Stimulated activated effector memory CD8-positive, alpha-beta T cell treated with anti-CD3 and anti-CD28 coated beads, Interleukin-12 subunit alpha, Interleukin-12 subunit beta, amount 100 ng/mL, for 72 hours (primary cell): ENCODE measurements at places on chromosomes 13 and 19.

GRCh38 chr19:17136617-17137016 lies 61.0 kb downstream of the MYO9B start:
- DNase-seq = no peak

- DNase-seq = no peak
These were observed 4.3 kb downstream of the NOTCH3 start for GRCh38 chr19:15196360-15197005.

- peak; percentile 67 for DNase-seq
These were observed 65.1 kb downstream of the KCNRG start for GRCh38 chr13:50080203-50080910.

DNA sequence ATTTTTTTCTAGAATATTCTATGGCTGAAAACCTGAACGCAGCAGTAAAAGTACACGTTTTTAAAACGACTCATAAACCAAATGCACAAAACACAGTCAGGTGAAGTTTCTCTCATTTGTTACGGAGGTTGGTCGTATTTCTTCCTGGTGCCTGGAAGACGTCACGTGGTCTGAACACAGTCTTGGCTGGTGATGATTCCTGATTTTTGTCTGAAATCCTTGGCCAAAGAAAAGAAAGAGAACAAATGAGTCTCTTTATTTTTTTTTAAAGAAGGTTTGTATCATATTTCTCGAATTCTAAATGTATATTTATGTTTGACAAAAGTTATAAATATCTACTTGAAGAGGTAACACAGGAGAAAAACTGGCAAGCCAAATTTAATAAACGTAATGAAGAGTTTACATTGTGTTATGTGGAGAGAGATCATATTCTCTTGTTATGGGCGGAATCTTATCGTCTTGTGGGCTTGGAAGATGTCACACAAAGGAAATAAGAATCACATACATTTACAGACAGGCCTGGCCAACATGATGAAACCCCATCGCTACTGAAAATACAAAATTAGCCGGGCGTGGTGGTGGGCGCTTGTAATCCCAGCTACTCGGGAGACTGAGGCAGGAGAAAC lies 10.0 kb upstream of the PNMA8A start:
- no peak for DNase-seq

DNA sequence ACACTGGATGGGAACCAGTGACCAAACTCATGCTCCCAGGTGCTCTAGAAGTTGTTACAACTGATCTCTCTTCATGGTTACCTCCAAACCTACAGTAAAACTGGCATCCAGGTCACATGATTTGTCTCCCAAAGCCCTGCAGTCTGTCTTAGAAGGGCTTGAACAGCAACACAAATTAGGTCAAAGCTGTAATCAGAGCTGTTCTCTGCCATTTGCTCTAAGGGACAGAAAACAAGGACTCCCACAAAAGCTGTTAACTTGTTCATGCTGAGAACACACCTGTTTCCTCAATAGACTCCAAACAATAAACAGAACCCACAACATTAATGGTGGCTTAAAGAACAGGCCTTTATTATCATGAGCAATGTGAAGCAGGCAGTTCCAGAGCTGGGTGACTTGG lies 8.0 kb downstream of the ZNF671 start:
- no peak for DNase-seq

- DNase-seq = no peak
These were observed 5.9 kb upstream of the ZNF254 start for GRCh38 chr19:24081056-24081455.

GRCh38 chr19:55275851-55276719 lies 3.8 kb downstream of the HSPBP1 start:
- no peak for DNase-seq

GRCh38 chr19:34313188-34313587 lies 51.8 kb upstream of the GPI start:
- no peak for DNase-seq

DNA sequence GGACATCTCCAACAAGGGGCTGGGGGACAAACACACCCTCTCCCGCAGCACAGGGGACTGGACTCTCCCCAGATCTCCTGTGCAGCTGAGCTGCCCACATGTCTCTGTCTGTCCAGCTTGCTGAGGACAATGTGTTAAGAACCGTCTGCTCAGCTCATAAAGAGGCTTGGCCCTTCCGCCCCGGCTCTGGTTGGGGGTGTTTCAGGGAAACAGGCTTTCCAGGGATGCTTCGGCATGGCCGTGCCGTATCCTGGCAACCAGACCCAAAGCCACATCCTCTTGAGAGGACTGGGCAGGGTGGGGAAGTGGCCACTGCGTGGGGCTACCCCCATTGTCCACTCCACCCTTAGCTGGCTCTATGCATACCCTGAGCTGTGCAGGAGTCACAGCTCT lies 41.1 kb upstream of the CHST8 start:
- DNase-seq = no peak

- no peak for DNase-seq
These were observed 20.9 kb upstream of the C1QTNF9B start for GRCh38 chr13:23918208-23918607.

- DNase-seq = no peak
These were observed 489.1 kb upstream of the TSHZ3 start for GRCh38 chr19:31838163-31838815.

- DNase-seq = no peak
These were observed 135.6 kb downstream of the PRR20E start for GRCh38 chr13:57302604-57303003.

DNA sequence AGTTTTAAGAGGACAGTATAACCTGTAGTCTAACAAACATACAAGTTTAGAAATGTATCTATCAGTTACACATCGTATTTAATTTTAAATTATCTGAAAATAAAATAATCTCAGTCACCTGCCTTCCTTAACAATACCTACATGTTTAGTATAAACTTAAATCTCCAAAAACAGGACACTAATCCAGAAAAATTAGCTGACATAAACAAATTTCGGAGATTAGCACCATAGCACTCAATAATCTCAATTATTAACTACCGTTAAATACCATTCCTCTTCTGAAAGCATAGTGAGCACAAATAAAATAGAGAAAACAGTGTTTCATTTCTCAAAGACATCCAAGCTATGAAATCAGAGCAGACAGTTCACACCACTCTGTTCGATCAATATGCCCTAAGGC lies 13.2 kb downstream of the MED4 start:
- no peak for DNase-seq

DNA sequence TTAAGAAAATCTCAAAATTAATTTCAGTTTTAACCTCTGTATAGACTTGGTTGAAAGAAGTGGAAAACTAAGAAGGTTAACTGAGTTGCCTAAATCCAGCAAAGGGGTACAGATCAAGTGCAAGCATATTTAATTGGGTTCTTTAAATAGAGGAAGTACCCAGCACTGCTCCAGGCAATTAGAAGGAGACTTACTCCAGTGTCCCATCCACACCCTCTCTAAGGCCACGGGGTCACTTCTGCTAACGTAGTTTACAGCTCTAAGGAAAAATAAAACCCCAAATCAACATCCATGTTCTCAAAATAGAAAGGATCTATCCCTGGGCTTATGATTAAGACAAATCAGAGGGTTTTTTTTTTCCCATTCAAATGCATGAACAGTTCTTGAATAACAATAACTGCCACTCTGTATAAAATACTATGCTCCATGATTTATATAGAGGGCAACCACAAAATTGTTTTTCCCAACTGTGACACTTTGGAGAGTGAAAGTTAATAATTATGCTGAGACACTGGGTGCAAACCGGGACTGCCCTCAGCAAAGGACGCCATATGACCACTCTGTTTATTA lies 4.6 kb downstream of the FRY start:
- DNase-seq = no peak

GRCh38 chr13:52949044-52949443 lies 79.6 kb upstream of the OLFM4 start:
- no peak for DNase-seq

DNA sequence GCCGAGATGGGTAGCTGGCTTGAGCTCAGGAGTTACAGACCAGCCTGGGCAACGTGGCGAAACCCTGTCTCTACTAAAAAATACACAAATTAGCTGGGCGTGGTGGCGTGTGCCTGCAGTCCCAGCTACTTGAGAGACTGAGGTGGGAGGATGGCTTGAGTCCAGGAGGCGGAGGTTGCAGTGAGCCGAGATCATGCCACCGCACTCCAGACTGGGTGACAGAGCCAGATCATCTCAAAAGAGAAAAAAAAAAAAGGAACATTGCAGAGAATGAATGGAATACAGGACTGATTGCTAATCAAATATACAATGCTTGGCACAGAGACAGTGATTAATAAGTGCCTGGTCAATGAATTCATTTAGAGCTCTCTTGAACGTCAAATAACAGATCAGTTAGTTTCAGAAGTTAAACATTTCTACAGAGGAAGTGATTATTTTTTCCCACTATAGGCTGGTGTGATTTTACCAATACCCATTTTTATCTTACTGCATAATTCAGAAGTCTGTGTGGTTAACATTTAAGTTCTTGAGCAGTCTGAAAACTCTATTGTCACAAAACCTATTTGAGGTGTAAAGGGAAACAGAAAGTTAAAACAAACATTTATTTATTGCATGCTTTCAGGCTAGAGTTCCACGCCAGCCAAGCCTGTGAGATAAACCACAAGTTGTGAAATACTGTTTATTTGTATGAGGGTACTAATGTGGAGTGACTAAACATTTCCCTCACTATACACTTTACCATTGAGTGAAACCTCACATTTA lies 7.7 kb upstream of the TBC1D4 start:
- DNase-seq = no peak

DNA sequence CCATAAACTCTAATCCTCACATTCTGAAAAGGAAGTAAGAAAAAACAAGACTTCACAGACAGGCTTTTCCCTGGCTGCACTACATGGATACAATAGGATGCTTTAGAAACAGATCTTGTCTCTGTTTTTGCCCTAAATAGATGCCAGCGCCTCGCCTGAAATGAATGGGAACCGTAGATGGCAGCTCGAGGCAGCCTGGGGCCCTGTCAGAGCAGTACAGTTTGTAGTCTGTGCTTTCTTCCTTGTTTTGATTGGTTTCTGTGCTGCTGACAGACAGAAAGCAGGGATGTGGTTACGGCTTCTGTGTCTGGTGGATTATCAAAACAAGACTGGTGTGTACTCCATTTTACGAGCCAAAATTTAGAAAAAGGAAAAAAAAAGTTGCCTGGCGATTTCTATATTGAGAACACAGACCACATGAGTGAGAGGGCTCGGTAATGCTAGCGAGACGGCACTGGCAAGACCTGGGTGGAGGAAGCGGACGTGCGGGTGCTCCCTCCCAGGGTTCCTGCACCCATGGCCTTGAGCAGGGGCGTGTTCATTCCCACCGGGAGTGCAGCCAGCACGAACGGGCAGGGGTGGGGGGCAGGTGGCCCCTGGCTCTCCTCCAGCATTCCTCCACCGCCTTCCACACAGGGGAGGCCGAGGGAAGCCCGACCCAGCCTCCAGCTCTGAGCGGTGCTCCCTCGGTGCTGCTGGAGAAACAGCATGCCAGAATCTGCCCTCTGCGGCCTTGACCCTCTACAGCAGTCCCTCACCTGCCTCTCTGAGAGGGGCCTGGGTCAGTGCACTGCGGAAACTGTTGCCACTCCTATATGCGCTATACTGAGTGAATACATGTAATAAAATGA lies 37.6 kb upstream of the C1QTNF9 start:
- DNase-seq = no peak

DNA sequence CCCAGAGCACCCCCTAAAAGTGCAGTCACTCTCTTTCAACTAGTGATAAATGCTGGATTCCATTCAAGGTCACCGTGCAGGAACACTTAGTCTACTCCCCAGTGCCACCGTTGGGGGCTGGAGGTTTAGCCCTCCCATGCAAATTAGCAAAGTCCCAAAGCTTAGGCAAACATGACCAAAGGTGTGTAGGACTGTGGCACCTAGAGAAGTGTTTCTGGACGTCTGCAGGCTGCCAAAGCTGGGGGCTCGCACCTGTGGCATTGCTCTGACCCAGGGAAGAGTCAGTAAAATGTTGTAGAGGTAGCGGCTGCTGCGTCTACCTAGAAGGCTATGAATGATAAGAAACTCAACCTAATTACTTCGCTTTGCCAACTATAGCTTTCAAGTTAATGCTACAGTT lies 13.9 kb downstream of the COL4A1 start:
- DNase-seq = no peak

GRCh38 chr13:75120085-75120484 lies 361.9 kb downstream of the TBC1D4 start:
- no peak for DNase-seq

- no peak for DNase-seq
These were observed 27.9 kb downstream of the UGGT2 start for GRCh38 chr13:96025283-96025682.

- DNase-seq = no peak
These were observed 5.7 kb downstream of the ZNF574 start for GRCh38 chr19:42081584-42082203.

- no peak for DNase-seq
These were observed 165.4 kb downstream of the KCTD12 start for GRCh38 chr13:76720821-76721220.

DNA sequence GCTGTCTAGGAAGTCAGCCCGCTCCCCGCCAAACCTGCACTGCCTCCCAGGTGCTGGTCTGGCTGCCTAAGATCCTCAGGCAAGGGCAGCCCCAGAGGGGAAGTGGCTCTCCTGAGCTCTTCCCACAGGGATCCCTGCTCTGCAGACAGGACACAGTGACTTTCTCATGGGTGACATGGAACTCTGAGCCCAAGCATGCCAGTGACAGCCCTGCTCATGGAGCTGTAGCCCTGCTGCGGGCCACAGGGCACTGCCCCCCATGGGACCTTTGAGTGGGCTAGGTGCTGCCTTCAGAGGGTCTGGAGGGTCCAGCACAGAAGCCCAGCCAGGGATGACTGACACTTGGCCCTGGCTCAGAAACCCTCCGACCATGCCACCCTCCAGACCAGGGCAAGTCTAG lies 109.1 kb downstream of the TUBA3C start:
- no peak for DNase-seq

DNA sequence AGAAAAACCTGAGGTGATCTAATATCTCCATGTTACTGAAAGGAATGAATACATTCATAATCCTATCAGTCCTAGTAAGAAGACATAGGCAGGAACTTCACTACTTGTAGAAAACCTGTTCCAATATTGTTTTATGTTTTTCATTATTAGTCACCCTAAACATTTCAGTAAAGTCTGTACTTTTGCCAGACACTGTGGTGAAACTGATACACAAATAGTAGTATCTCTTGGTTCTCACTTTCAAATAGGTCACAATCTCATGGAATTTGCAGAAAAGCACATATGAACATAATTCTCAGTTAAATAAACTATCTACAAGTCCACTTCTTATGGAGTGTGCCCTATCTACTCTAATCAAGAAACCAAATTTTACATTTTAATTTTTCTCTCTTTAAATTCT lies 88.3 kb upstream of the PCDH9 start:
- no peak for DNase-seq
